Stimulated activated CD8-positive, alpha-beta memory T cell treated with anti-CD3 and anti-CD28 coated beads, Interleukin-4, amount 100 ng/mL, for 1 hour (primary cell): ENCODE measurements at places on chromosomes 7 and 10.

DNA sequence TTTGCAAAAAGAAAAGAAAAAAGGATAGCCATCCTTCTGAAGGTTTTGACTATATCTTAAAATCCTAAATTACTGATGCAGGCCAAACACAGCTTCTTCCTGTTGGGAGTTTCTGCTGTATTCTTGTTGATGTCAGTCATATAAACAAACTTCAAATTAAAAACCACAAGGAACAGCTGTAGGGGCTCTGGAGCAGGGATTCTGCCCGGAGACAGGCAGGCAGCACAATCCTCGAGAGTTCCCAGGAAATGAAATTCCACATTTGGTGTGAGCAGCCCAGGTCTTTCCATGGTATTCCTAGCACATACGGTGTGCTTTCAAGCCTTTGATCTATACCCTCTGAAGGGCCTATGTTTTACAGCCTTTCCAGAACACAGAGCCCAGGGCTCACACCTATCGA, 43.2 kb downstream of the INSYN2A start:
- no peak for DNase-seq

GRCh38 chr10:73585327-73585726, 5.8 kb downstream of the USP54 start:
- no peak for DNase-seq

GRCh38 chr10:5583525-5584175, 58.9 kb downstream of the CALML3 start:
- no peak for DNase-seq

DNA sequence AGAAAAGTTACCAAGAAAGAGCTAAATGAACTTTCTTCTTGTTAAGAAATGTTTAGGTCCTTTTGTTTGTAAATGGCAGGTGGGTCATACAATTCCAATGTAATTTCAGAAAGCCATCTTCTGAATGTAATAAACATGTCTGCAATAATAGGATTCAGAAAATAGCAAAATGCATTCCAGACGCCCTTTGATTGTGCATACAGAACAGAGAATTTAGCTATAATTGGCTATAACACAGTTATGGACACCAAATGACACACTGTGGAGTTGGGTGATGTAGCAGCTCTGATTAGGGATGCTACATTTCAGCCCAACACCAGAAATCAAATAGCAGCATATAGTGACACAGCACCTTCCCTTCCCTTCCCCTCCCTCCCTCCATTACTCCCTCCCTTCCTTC, 240.8 kb downstream of the SNX10 start:
- DNase-seq: no peak

- no peak for DNase-seq
These were observed 826 bp downstream of the GIMAP7 start for GRCh38 chr7:150515248-150516147.

DNA sequence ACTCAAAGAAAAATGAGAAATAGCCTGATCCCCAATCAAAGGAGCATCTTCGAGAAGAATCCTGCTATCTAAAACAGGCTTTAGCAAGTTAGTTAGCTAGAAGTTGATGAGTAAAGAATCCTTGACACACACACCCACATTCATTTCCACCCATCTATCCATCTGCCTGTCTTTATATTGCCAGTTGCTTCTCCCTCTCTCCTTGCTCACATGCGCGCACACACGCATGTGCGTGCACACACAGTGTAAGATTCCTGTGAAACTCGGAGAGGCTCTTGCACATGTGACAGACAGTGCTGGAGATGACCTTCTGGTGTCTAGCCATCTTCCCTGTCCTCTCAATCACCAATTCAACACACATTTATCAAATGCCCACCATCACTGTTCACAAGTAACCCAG, 393.3 kb downstream of the PLXNA4 start:
- no peak for DNase-seq

DNA sequence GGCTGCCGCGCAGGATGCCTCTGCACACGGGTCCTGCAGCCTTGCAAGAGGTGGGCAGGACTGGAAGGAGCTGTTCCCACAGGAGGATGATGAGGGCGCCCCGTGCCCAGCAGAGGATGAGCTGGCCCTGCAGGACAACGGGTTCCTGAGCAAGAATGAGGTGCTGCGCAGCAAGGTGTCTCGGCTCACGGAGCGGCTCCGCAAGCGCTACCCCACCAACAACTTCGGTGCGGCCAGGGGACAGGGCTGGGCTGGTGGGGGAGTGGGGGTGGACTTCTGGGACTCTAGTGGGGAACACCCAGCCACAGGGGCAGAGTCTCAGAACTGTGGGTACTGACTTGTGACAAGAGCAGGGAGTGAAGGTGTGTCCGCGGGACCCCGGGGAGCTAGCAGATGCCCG, 16.0 kb downstream of the ZFYVE27 start:
- no peak for DNase-seq

DNA sequence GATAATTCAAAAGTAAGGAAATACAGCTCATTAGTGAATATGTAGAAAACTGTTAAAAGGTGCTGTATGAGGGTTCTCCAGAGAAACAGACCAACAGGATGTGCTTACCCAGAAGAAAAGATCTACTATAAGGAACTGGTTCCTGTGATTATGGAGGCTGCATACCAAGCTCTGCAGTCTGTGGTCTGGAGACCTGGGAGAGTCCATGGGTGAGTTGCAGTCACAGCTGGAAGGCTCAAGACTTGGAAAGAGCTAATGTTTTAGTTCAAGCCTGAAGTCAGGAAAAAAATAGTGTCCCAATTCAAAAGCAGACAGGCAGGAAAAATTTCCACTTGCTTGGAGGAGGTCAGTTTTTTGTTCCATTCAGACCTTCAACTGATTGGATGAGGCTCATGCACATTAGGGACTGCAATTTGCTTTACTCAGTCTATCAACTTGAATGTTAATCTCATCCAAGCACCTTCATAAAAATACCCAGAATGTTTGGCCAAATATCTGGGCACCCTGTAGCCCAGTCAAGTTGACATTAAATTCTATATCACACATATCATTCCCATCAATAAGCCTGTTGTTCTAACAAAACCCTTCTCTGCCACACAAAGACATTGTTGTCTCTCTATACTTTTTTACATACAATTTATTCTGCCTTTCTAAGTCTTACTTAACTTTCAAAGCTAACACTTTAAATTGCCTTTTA, 197.9 kb upstream of the KLF6 start:
- no peak for DNase-seq

DNA sequence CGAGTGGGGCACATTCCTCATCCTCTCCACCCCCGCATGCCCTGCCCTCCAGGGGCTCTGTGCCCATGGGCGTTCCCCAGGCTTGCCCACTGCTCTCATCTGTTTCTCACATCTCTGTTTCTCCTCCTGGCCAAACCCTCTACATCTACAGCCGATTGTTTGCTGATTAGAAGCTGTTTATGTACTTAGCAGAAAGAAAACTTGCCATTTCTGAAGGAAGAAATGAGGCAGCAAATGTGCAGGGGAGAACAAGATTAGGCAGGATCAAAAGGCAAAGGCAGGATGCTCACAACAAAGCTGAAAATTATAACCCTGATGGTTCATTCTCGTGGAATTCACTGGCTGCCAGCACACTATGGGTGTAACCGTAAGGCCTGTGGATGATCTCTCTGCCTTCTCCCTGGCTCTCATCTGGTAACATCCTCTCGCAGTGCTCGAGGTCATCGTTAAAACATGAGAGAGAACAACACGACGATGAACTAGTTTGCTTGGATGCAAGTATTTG, 111.6 kb upstream of the KLF14 start:
- no peak for DNase-seq

GRCh38 chr10:84397735-84398144, 69.4 kb downstream of the CCSER2 start:
- no peak for DNase-seq

- no peak for DNase-seq
These were observed 297.9 kb upstream of the KLF6 start for GRCh38 chr10:4082861-4083260.

- DNase-seq: no peak
These were observed 12.2 kb upstream of the GALNT11 start for GRCh38 chr7:152013230-152013629.

DNA sequence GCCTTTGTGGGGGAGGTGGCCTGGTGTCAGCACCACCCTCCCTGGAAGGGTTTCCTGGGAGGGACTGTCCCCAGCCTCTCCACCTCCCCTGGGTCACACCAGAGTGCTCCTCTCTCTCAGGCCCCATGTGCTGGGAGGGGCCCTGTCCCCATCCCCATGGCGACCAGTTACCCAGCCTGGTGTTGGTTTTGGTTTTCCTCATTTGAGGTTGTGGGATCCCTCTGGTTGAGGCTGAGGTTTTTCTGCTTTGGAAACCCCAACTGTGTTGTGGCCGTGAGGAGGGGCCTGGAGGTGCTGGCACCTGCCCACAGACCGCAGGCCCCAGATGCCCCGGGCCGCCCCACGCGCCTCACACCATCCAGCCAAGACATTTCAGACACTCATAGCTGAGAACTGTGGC, 106.3 kb downstream of the GRK5 start:
- no peak for DNase-seq

DNA sequence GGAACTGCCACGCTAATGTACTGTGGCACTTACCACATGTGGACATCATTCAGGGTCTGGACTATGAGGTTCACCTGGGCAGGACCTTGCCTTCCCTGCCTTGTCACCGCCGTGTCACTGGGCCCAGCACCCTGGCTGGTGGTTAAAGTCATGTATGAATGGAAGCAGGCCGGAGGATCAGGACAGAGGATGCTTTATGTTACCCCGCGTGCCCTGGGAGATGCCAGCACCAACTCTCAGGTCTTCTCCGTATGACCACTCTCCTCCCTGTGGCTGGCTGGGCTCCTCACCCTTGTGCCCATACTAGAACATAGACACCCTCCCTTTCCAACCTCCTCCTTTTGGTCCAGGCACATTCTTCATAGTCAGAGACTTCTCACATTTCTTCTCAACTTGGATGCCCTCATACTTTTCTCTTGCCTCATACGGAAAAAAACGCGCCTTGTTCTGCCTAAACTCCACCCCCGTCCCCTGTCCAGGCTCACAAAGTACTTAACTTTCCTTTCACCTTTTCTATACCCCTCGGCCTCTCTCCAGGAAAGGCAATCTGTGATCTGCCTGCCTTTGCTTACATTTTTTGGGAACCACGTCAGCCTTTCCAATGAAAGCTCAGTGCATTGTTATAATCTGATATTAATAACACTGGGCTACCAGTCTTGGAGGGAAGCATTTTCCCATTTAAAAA, 240.0 kb downstream of the TEX36 start:
- DNase-seq: no peak

DNA sequence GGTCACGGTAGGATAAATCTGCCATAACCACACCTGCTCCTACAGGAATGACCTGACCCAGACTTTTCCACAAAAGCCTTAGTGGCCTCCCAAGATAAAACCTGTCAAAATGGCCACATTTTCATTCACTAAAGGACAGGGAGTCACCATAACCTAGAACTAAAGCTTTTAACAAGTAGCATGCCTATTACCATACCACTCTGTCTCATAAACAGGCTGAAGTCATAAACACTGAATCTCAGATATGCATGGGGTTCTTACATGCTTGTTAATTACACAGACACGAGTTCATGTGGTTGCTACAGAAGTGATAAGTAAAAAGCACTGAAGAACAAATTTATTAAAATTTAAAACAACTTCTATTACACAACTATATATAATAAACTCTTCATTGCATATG, 56.0 kb downstream of the HIPK2 start:
- no peak for DNase-seq

DNA sequence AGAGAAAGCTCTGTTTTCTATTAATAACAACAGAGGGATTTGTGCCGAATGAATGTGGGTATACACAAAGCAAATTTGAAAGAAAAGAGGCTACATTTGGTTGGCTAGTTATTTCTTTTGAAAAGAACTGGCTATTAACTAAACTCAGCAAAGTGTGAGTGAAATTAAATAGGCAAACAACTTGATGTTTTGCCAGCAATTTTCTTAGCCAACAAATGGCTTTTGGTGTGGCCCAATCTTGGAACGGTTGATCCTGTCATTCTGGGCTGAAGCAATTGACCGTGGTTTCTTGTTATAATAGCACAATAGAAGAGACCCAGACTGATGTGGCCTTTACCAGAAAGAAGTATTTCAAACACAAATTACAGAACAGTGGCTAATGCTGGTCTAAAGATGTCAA, 898.6 kb downstream of the KCNMA1 start:
- DNase-seq: no peak

GRCh38 chr7:137018468-137018867, 150.0 kb downstream of the CHRM2 start:
- no peak for DNase-seq

- DNase-seq: no peak
These were observed 13.4 kb upstream of the CXCL12 start for GRCh38 chr10:44398271-44398670.

- DNase-seq: no peak
These were observed 78.3 kb upstream of the NOBOX start for GRCh38 chr7:144481833-144482232.

GRCh38 chr7:138207555-138207971, 131.3 kb downstream of the AKR1D1 start:
- DNase-seq: no peak

- no peak for DNase-seq
These were observed 124.3 kb upstream of the WNT16 start for GRCh38 chr7:121204537-121204936.

DNA sequence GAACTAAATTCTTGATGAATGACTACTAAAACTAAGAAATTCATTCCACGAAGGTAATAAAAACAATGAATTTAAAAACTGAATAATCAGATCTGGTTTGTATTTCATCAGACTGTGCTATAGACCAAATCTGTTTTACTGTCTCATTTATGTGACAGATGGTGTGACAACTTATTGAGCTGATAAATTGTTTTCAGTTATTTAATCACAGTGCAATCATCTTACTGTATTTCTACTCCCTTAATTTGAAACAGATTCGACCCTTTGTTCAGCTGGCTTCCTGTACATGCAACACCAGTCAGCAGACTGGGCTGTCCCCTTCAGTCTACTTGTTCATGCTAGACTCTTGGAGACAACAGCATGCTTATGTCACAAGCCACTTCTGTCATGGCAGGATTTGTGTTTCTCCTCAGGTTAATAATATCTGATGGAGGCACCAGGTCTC, 150.9 kb downstream of the MBL2 start:
- DNase-seq: no peak
